ENCODE measurements at places on chromosomes 5 and 9. TPM values are rescaled to one million over a fixed set of nuclear protein-coding genes. Genes with fewer than 3 reads are reported as not detected.

RBM27 gene
- 32.0 TPM for total RNA-seq

SLC12A7 gene
- total RNA-seq = 9.5 TPM

GRCh38 chr5:172600571-172600970 is 40.5 kb upstream of the NEURL1B start:
- DNase-seq = no peak

DNA sequence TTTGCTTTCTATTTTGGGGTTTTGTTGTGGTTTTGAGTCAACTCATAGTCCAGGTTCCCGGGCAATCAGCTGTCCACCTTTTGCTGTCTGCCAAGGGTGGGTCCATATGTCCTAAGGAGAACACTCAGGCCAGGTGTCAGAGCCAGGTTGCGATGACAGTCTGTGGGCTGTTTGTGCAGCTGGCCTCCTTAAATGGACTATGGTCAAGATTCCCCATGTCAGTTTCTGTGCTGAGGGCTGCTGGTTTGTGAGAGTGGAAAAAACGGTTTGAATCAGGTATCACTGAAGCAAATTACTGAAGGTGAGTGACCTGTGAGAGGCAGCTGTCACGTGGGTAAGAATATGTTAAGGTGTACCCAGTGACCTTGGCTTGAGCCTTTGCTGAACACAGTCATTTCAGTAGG is 33.0 kb downstream of the SNX30 start:
- DNase-seq = no peak

BAAT gene
- total RNA-seq = under 0.01 TPM

DNA sequence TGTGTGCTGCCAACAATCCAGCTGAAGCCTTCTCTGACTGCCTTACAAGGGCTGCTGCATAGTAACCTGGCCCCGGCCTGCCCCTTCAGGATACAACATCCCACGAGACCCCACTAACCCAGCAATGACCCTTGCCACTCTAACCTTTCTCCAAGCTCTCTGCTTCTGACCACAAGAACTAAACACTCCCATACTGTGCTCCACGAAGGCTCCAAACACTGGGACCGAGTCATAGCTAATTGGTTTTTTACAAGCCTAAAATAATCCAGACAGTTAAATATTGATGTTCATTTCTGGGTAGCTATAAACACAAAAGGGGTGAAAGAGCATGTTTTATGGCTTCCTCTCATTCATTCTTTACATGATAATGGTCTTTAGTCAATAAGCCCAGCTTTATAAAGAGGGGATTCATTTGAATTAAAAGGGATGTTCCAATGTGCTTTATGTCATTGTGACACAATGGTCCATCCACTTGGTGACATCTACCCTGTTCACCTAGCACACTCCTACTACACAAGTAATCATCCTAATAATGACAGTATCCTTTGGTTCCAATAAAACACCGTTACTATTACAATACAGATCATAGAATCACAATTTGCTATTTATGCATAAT is 16.2 kb upstream of the TLE4 start:
- DNase-seq = peak; percentile 65

DNA sequence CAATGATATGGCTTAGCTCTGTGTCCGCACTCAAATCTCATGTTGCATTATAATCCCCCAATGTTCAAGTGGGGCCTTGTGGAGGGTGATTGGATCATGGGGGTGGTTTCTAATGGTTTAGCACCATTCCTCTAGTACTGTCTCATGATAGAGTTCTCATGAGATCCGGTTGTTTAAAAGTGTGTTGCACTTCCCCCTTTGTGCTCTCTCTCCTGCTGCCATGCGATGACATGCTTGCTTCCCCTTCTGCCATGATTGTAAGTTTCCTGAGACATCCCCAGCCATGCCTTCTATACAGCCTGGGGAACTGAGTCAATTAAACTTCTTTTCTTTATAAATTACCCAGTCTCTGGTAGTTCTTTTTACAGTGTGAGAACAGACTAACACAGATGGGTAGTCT is 427.1 kb downstream of the CHSY3 start:
- no peak for DNase-seq

DNA sequence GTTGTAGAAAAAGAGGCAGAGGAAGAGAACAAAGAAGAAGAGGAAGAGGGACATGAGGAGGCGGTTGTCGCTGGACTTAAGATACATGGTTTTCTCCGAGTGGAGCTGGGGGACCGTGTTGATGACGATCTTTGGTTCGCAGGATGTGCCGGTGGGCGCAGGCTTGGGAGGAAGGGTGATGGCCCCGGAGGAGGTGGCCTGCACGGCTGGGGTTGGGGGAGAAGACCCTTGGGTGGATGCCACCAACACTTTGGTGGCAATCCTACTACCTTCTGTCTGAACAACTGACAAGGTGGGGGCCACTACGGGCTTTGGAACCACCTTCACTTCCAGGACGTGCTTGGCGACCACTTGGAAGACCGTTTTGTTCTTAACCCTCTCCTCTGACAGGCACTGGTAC is 60.7 kb downstream of the SECISBP2 start:
- DNase-seq = no peak

INSL6 gene
- 0.64 TPM for total RNA-seq

ANKRD18A gene
- under 0.01 TPM for total RNA-seq

BARX1 gene
- not detected for total RNA-seq

- DNase-seq = no peak
Measured at GRCh38 chr9:34375901-34376595, 650 bp downstream of the MYORG start.

- no peak for DNase-seq
Measured at GRCh38 chr5:100424017-100424416, 111.2 kb upstream of the FAM174A start.

AHRR gene
- total RNA-seq = 22.5 TPM

ARHGEF37 gene
- 0.64 TPM for total RNA-seq

Data from fibroblast of villous mesenchyme (primary cell).